Stimulated activated CD4-positive, alpha-beta T cell treated with anti-CD3 and anti-CD28 coated beads, Interleukin-2, amount 100 ng/mL, for 24 hours (primary cell): ENCODE measurements at places on chromosomes 6 and 20.

DNA sequence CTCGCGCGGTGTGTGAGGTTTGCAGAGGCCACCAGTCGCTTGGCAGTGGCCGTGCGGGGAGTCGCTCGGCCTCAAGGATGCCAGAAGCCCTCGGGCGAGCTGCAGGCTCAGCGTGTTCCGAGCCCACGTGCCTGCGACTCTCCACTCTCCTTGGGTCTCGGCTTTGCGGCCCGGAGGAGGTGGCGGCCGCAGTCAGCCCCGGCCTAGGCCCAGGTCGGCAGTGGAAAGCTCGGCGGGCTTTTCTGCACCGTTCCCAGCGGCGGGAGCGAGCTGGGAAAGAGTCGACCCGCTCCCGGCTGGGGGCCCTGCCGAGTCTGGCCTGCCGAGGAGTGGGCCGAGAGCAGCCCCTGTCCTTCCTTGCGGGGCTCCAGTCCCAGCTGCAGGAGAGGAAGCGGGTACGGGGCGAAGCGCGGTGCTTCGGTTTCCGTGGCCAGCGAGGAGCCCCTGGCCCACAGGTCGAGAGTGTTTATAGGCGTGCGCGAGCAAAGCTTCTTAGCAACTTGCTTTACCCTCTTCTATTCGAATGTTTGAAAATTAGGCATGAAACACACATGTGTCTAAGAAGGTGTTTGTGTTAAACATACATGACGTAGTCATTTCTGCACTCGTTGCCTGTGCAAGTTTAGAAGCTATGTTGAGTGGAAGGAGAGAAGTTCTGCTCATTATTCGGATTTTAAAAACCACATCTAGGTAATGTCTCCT lies 5.6 kb downstream of the FOXC1 start:
- no peak for DNase-seq

- no peak for DNase-seq
Measured at GRCh38 chr6:57278570-57278969, 38.9 kb upstream of the PRIM2 start.

DNA sequence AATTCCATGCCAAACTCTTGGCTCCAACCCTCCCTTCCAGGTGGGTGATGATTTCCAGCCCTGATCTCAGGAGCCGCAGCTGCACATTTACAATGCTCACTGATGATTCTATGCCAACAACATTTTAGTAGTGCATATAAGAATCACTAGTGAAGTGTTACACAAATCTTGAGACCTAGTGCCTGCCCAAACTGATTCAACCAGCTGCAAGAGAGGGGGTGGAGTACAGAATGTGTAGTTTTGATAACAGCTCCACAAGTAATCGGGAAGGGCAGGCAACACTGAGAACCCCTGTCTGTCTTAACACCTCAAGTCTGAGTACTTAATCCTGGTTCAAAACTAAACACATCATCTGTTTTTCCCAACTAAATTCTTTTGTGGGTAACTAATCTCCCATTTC lies 91.7 kb downstream of the PRDM1 start:
- no peak for DNase-seq

GRCh38 chr6:2876210-2877056 lies 26.7 kb downstream of the SERPINB9 start:
- no peak for DNase-seq

- DNase-seq = no peak
Measured at GRCh38 chr6:52176550-52176949, 9.6 kb upstream of the IL17A start.

DNA sequence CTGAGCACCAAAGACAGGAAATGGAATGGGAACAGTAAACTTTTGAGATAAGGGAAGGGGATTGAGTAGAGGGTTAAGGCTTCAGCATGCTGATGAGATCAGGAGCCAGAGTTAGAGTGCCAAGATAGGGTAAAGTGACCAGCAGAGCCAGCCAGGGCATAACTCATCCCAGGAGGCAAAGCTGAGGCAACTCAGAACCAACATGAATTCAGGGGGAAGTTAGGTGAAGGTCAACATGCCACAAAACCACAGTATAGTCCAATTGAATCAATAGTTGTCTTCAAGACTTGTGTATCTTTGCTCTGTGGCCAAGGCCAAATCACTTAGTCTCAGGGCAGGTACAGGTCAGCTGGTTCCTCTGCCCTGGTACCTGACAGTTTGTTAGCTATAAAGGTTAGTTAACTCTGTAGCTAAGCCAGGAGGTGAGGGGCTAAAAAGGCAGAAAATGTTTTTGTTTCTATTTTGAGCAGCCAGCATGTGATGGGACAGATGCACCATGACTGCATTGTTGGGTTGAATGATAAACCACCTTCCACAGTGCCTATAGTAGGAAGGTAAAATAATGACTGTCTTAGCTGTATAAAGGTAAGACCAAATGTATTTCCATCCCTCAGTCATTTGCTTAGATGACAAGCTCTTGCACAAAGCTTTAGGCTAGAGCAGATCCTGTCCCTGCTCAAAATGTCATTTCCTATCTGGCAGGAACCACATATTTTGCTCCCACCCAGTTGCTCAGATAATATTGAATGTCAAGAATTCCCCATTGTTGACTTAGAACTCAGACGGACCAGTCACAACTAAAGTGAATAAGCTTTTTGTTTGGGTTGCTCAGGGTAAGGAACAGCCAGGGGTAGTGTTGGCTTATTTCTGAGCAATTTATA lies 15.8 kb downstream of the RNF8 start:
- no peak for DNase-seq

DNA sequence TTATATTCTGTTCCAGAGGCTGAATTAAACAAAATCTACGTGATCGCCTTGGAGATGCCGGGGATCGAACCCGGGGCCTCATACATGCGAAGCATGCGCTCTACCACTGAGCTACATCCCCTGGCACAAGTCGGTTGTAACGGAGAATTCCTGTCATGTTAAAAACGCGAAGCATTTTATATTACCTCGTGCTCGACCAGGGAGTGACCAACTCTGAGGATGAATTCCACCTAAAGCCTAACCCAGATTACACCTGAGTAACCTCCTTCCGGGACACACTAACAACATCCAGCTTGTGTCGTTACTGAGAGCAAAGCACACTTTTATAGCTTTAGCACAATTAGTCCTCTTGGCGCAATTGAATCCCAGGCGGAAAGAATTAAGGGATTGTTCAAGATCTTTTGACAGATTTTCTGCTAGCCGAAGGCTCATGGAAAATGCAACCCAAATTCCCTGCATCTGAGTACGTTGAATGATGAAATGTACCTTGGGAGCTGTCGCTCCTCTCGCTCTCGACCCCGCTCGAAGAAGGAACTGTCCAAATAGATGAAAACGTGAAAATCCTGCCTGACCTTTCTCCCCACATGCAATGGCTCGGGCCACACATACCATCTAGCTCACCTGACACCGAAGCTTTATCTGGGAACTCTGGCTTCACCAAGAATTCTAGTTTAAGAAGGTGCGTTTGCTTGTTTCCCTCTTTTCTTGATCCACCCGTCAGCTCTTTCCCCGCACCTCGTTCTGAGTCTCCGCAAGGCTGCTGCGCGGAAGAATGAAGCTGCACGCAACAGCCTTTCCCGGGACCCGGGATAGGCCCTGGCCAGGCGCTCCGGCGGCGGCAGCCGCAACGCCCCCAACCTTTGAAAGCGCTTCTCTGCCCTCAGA lies 148.3 kb downstream of the GPX5 start:
- peak; percentile 81 for DNase-seq

DNA sequence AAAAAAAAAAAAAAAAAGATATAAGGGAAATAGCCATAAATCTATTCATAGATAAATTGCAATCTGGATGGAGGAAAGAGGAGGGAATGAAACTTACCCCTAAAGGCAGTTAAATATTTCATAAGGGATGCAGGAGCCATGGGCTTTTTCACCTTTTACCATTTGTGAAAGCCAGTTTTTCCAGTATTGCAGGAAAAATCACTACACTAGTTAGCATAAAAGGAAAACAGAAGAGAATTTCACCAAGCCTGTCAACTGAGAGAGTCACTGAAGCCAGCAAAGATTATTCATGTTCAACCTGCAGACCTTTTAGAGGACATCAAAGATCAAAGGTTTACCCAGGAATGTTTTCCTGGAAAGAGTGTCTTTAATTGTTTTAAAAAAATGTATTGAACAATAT lies 969.7 kb downstream of the KIF16B start:
- no peak for DNase-seq

DNA sequence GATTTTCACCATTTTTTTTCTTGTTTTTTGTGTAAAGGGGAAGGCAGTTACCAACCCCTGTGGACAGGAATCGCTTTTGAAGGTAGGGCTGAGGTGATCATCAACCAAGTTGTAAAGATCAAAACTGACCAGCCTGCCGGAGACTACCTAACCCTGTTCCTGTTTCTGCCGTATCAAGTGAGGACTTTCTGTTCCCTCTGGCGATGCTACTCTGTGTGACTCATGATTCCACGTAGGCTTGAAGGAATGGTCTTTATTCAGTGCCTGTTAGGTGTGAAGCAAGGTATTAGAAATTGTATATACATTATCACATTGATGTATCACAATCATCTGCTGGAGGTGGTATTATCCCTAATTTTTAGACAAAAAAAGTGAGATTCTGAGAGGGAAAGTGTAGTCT lies 161.3 kb downstream of the SOX4 start:
- DNase-seq = no peak

- DNase-seq = no peak
Measured at GRCh38 chr20:20743511-20744169, 31.2 kb upstream of the RALGAPA2 start.

DNA sequence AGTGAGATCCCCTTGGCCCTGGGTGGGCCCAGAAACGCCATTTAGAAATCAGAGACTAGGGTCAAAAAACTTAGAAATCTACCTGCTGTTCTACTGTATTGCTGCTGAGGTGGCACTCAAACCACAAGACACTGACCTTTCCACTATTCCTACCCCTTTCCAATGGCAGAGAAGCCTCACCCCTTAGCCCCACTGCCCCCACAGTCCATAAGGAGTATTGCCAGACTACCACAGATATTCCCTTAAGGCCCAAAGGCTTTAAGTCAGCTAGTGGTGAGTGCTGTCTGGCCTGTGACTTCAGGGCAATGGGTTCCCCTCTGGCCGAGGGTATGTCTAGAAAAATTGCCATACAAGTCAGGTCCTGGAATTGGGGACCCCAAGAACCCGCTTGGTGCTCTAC lies 656.1 kb downstream of the COL12A1 start:
- DNase-seq = no peak

- DNase-seq = no peak
Measured at GRCh38 chr6:92263864-92264263, 1155.5 kb downstream of the EPHA7 start.

DNA sequence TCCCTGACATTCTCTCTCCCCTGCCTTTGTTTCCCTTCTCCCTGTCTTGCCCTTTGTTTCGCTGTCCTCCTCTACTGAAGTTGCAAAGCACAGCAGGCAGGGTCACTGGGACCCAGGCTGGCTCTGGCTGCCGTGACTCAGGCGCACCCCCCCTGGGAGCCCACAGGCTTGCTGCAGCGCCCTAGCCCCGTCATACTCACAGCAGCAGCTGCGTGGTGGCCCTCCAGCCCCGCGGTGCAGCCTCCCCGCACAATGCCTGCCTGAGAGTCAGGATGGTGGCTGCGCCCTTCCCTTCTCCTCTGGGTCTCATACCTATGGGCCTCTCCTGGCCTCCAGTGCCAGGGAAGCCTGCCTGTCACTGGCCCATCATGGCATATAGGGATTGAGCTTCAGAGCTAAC lies 41.7 kb downstream of the TXNDC5 start:
- no peak for DNase-seq

DNA sequence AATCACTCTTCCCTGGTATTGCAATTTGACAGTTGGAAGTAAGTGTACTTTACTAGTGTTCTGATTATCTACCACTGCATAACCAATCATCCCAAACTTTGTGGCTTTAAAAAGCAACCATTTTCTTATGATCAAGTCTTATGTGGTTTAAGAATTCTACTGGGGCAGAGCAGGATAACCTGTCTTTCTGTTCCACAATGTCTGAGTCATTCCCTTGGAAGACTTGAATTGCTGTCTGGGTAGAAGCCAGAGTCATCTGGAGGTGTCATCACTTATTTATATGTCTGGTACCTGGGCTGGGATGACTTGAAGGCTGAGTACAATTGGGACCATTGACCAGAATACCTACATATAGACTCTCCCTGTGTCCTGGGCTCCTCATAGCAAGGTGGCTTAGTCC lies 644.3 kb downstream of the HDGFL1 start:
- no peak for DNase-seq

DNA sequence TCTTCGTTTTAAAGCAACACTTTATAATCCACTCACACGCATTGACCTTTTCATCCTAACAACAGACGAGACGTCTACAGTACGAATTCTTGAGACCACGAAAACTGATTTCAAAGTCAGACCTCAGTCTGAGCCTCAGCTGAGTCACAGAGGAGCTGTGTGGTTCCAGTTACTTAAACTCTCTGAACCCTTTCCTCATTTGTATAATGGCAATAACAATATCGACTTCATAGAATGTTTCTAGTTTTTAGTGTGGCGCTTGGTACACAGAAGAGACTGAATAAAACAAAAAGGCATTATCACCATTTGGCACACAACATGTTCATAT lies 236.9 kb downstream of the ATXN1 start:
- no peak for DNase-seq
